Stimulated activated CD8-positive, alpha-beta memory T cell treated with anti-CD3 and anti-CD28 coated beads, Interleukin-2, amount 100 ng/mL, for 48 hours (primary cell): ENCODE measurements at places on chromosomes 5 and 9.

- no peak for DNase-seq
These were observed 92.9 kb downstream of the PDZD2 start for GRCh38 chr5:31731710-31732301.

- DNase-seq: no peak
These were observed 677.8 kb downstream of the TAF11L14 start for GRCh38 chr5:18312016-18312415.

DNA sequence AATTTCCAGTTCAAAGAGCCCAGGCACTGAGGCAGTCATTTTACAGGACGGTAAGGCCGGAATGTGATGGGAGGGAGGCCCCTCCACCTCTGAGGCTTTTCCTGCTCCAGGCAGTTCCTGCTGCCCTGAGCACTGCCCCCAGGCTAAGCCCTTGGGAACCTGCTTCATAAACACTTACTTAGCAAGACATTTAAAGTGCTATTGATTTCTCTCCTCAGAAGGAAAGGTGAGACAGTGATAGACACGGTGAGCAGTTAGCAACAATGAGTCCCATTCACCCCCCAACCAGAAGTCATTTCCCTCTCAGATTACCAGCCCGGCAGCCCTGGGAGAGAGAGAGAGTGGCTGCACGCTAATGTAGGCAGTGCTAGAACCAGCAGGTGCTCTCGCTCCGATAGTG lies 462.5 kb downstream of the SPOCK1 start:
- DNase-seq: no peak

GRCh38 chr5:170292179-170293104 lies 5.1 kb downstream of the LCP2 start:
- no peak for DNase-seq

- no peak for DNase-seq
These were observed 34.8 kb downstream of the LSM11 start for GRCh38 chr5:157778121-157778805.

- DNase-seq: no peak
These were observed 40.6 kb downstream of the HACD4 start for GRCh38 chr9:20990867-20991266.

DNA sequence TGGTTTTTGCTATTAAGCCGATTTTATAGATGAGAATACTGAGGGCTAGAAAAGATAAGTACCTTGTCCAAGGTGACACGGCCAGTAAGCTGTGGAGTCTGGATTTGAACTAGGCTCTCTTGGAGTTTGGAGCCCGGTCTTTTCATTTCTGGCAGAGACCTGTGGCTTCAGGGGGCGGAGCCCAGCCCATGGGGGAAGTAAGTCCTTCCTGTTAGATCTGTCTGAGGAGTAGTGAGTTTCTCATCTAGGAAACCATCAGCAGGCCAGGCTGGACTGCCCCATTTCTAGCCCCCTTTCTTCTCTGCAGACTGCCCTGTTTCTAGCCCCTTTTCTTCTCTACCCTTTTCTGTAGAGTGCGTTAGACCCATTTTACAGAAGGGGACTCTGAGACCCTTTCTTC lies 521 bp upstream of the PTGS1 start:
- no peak for DNase-seq

DNA sequence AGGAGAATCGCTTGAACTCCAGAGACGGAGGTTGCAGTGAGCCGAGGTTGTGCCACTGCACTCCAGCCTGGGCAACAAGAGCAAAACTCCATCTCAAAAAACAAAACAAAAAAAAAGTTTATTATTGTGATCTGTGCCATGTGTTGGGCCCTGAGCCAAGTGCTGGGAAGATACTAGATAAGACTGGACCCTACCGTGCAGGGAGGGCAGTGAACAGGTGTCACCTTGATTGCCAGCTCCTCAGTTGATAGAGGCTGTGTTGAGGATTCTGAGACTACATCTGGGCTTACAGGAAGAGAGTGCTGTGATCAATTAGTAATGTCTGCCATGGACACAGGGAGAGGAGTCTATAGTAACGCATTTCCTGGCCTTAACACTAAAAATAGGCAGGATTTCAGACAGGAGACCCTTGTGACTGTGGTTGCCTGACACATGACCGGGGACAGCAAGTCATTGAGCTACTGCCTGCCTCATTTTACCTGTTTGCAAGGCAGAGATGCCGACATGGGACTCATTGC lies 201.5 kb downstream of the C9orf50 start:
- no peak for DNase-seq

DNA sequence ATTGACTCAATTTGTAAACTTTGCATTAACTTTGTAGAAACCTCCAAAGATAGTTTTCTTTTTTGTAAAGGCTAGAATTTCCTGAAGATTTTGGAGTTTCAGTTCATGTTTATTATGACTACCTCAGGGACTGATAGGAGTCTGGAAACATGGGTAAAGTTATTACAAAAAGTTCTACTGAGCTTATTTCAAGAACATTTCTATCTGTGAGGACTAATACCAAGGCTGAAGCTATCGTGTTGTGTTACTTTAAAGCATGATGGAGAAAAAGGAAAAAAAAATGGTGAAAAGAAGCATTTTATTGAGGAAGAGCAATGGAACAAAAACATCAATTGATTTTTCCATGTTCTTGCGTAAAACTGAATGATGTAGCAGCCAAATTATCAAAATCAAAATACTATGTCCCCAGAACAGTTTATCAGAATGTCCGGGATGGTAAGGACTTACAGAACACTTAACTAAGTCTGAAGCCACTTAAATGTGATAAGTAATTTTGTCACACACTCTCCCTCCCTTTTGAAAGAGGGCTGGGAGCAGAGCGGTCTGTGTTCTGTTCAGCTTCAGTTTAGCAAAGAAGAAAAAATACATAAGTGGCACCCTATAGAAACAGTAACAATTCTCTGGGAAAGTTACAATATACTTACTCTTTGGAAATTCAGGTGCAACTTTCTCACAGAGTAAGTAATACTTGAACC lies 25.1 kb upstream of the VCAN start:
- DNase-seq: no peak

DNA sequence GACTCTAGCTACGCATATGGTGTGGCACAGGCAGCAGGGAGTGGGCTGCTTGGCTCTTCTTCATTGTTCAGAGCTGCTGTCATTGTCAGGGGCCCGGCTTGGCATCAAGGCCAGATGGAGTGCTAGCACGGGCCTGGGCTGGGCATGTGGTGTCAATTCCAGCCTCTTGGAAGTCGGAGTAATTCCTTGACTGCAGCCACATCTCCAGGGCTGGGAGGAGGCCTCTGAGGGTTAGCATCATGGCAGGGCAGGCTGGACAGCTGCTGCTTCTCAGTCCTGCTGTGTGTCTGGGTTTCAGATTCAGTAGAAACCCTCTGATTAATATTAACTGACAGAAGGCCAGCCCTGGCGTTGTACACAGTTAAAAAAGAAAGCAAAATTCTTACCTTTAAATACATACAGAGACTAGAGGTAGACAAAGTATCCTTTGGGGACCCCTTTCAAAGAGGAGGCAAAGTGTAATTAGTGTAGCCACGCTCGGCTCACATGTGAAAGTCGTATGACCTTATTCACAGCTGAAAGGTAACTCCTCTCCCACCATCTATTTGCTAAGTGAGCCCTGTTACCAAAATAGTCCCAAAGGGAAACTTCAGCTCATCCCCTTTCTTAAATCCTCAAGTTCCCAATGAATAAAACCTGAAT lies 126.4 kb downstream of the DOCK2 start:
- DNase-seq: no peak

DNA sequence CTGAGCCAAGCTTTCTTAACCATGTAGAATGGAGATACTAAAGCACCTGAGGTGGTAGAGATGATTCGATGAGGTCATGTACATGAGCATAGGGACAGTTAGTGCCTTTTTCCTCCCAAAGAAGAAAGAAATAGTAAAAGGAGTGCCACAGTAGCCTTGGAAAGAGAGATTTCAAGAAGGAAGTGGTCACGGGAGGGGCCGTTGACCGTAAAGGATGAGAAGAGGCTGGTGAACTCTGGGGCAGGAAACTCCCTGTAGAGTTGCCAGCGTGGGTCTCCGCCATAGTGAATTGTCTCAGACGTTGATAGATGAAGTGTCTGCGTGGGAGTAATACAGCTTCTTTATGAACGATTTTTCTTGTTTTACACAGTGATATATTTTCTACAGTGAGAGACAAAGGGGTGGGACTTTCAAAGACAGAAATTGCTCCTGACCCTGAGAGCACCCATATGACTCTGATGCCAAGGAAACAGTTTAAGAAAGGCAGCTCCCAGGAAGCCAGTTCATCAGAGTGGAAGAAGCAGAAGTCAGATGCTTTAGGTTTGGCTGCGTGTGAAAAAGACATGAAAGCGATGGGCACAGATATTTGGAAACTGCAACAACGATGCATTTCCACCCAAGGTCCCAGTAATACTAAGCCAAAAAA lies 41.3 kb downstream of the UGCG start:
- DNase-seq: peak; percentile 44

DNA sequence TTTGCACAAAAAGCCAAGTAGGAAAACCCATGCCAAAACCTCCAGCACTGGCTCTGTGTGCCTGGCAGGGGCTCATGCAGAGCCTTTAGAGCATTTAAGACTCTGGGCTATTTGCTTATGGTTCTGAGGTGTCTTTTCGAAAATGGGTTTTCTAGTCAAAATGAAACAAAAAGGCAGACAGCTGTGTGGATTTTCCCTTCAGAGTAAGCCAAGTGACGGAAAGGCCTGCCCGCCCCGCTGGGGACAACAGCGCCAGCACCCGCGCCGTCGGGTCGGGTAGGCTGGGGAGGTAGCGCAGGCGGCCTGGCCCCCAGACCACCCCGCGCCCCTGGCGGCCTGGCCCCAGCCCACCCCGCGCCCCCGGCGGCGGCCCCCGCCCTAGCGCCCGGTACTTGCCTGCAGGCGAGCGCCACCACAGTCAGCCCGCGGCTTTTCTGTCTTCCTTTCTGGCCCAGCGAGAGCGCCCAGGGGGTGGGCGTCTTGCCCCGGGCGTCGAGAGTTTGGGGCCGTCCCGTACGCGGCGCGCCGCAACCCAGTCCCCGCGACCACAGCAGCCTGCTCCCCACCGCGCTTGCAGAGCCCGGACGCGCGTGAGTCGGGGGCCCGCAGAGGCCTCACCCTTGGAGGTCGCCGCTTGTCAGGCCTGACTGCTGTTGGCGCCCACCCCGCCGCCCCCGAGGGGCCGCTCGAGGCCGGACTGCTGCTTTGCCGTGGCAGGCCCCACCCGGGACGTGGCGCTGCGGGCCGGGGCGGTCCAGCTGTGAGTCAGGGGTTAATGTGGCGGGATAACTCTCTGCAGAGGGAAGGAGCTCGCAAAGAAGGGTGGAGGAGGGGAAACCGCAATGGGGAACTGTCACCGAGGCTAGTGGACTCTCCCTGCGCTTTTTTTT lies at the start of gene TICAM2:
Gene TICAM2, minus strand, starts transcription at position 779 of the 890 bp plus-strand sequence. CDS start 21,223 bp downstream, outside the sequence.
- DNase-seq: peak; percentile 54

- no peak for DNase-seq
These were observed 390.0 kb upstream of the IRX4 start for GRCh38 chr5:2272755-2273154.

DNA sequence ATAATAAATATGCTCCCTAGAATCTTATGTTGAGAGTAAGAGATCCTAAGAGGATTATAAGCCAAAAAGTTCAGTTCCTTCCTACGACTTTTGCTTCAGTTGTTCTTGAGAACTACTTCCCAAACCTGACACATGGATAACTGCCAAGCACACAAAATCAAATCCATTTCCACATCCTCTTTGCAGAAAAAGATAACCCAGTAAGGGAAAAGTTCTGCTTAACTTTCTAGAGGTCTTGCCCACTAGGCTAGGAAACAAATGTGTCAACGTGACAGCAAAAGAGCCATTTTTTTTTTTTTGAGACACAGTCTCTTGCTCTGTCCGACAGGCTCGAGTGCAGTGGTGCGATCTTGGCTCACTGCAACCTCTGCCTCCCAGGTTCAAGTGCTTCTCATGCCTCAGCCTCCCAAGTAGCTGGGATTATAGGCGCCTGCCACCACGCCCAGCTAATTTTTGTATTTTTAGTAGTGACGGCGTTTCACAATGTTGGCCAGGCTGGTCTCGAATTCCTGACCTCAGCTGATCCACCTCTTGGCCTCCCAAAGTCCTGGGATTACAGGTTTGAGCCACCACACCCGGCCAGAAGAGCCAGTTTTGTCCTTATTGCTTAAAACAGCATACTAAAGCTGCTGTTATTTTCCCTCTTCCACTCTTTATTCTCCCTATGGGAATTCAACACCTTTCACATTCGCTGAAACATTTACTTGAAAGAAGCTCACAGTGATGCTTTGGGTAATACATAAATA lies 24.2 kb downstream of the CSNK1A1 start:
- DNase-seq: no peak

DNA sequence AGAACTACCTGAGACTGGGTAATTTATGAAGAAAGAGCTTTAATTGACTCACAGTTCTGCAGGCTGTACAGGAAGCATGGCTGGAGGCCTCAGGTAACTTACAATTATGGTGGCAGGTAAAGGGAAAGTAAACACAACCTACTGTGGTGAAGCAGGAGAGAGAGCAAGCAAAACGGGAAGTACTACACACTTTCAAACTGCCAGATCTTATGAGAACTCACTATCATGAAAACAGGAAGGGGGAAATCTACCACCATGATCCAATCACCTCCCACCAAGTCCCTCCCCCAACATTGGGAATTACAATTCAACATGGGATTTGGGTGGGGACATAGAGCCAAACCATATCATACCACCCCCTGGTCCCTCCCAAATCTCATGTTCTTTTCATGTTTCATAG lies 58.7 kb upstream of the GPR151 start:
- DNase-seq: no peak

GRCh38 chr5:121029536-121030245 lies 565.6 kb downstream of the PRR16 start:
- DNase-seq: no peak

DNA sequence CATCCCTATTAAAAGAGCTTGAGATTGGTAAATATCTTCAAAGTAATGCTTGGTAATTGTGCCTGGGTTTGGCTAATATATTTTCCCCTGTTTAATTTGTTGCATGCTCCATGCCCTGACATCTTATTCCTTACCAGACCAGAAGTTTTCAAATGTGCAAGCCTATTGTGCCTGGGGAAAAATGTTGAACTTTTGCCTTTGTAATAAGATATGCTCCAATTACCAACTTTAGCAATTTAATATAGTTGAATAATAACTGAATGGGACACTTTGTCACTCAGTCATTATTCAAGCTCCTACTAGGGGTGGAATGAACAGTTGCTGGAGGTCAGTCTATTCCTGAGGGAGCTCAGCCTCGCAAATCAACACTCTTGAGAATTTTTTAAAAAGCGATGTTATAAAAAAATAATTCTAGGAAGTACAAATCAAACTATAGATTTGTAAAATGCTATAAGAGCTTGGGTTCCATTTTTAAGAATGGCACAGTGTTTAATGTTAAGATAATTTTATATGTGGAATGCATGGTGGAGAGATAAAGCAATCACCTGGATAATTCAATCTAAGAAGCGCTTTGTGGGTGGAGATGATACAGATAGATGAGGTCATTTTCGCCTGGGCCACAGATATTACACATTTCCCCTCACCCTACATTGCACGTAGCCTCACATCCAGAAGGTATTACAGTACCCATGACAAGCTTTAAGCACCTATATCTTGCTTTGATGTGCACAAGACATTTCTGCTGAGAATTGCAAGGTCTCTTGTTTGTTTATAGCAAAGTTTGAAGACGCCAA lies 231.8 kb downstream of the PIK3R1 start:
- DNase-seq: no peak

- DNase-seq: no peak
These were observed 195.4 kb downstream of the HSPA4 start for GRCh38 chr5:133247151-133247709.
